SW480 (cell line): ENCODE measurements at places on chromosomes 16 and 17.

DNA sequence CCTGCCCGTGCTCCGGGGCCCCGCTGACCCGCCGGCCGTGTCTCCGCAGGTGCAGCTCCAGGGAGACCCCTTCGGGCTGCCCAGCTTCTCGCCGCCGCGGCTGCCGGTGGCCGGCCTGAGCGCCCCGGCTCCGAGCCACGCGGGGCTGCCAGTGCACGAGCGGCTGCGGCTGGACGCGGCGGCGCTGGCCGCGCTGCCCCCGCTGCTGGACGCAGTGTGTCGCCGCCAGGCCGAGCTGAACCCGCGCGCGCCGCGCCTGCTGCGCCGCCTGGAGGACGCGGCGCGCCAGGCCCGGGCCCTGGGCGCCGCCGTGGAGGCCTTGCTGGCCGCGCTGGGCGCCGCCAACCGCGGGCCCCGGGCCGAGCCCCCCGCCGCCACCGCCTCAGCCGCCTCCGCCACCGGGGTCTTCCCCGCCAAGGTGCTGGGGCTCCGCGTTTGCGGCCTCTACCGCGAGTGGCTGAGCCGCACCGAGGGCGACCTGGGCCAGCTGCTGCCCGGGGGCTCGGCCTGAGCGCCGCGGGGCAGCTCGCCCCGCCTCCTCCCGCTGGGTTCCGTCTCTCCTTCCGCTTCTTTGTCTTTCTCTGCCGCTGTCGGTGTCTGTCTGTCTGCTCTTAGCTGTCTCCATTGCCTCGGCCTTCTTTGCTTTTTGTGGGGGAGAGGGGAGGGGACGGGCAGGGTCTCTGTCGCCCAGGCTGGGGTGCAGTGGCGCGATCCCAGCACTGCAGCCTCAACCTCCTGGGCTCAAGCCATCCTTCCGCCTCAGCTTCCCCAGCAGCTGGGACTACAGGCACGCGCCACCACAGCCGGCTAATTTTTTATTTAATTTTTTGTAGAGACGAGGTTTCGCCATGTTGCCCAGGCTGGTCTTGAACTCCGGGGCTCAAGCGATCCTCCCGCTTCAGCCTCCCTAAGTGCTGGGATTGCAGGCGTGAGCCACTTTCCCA lies 5.9 kb downstream of the CTF1 start:
- no peak for DNase-seq

- no peak for DNase-seq
Measured at GRCh38 chr17:16980813-16981731, 9.2 kb upstream of the TNFRSF13B start.

DNA sequence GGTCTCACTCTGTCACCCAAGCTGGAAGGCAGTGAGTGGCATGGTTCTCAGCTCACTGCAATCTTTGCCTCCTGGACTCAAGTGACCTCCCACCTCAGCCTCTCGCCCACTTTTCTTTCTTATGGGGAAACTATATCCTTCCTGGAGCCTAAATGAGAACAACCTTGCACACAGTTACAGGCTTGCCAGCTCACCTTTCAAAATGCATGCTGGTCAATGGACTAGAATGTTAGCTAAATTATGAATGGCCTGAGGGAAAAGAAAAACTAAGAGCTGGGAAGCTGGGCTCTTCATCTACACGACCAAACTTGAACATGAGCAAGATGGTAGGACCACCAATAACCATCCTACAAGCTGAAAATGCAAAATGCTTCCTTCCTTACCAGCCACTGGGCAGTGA lies 10.6 kb upstream of the LHX1 start:
- no peak for DNase-seq

GRCh38 chr16:66588981-66589713 lies 9.9 kb downstream of the CMTM2 start:
- no peak for DNase-seq

GRCh38 chr16:2840914-2841313 lies 10.8 kb downstream of the ZG16B start:
- DNase-seq = no peak
